CD4-positive, CD25-positive, alpha-beta regulatory T cell (primary cell): ENCODE measurements at places on chromosomes 6 and 20.

DNA sequence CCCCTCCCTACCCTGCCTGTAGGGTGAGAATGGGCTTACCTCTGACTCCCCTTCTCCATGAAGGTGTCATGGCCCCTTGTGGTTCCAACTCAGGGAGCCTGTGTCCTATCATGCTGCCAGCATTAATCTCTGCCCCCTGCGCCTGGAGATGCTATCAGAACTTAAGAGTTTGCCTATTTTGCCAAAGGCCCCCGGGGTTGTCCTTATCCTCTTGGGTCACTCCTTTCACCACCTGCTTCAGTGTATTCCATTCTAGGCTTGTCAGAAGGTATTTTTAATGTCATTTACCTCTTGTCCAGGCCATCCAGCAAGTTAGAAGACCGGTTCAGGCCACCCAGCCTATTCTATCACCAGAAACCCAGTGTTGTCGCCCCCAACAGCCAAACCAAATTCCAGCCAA is 10.5 kb downstream of the RRBP1 start:
- no peak for DNase-seq

GRCh38 chr6:107827541-107827940 is 3.4 kb upstream of the SCML4 start:
- no peak for DNase-seq

- DNase-seq, result no peak
These were observed 47.2 kb downstream of the VEGFA start for GRCh38 chr6:43817192-43817591.

- DNase-seq, result no peak
These were observed 76.7 kb downstream of the MYB start for GRCh38 chr6:135257631-135258405.

DNA sequence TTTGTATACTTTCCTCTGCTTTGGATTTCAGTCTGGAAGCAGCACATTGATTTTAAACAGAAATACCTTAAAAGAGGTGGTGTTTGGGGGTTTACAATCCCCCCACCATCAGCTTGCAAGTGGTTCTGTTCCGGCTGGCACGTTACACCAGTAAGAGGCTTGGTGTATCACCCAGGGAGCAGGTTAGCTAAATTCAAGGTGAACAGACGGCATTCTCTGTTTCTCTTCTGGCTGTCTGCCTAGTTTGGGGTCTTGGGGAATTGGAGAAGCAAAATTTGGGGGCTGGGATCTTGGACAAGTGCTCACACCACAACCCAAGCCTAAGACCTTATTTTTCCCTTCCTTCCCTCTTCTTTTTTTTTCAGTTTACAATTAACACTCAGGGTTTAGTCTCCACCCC is 7.5 kb upstream of the APCDD1L start:
- no peak for DNase-seq

GRCh38 chr6:36268478-36269275 is 1.2 kb upstream of the PNPLA1 start:
- no peak for DNase-seq

DNA sequence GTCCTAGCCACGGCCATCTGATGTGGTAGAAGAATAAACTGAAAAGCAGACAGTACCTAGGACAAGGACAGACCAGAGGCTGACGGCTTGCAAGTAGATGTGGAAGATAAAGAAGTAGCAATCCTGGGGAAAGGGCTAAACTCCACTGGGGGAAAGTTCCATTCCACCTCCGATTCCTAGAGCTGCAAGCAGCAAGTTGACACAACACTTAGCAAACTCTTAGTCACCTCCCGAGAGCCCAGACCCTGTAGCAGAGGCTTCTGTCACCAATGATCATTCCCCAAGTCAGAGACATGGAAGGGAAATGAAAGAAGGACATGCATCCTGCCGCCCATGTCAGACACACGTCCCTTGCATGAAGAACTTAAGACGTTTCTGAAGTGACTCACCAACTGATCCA is 99.2 kb upstream of the RPS6KA2 start:
- DNase-seq, result no peak

DNA sequence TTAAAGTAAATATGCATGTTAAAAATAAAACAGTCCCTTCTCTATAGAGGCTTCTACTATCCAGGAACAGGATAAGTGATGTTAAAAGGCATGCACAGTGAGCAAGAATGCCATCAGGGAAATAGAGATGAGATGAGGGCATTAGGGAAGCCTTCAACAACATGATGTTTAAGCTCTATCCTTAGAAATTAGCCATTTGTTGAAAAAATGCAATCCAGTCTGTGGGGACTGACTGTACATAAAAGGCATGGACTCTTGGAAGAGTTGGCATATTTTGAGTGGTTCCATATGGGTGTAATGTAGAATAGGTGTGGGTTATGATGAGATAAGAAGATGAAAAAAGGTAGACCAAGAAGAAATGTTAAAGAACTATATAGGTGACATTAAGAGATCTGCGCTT is 5.8 kb downstream of the KIAA0319 start:
- no peak for DNase-seq

DNA sequence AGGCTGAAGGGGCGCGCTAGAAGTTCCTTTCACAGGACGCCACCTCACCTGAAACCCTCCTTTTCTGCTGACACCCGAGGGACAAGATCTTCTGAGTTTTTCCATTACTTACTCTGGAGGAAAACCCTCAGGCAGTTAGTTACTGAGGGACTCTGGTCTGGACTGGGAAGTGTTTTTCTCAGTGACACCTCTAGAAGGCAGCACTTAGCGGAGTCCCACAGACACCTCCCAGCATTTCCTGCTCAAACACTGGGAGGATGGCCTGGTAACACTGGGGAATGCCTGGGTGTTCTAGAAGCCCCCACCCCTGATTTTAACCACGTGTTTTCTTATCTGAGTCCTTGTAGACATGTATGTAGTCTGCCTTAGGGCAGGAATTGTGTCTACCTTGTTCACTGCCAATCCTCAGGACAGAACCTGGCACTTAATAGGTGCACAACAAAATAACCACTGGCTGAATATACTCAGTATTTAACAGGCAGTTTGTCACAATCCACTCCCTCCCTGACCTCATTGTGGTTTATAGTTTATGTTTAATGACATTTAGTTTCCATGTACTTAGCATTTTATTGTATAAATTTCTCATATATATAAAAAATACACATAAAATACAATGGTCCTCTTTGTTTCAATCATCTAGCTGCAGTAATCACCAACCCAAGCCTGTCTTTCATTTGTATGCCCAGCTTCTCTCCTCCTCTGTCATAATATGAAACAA is 4.8 kb downstream of the GSTA3 start:
- DNase-seq, result peak; percentile 8

DNA sequence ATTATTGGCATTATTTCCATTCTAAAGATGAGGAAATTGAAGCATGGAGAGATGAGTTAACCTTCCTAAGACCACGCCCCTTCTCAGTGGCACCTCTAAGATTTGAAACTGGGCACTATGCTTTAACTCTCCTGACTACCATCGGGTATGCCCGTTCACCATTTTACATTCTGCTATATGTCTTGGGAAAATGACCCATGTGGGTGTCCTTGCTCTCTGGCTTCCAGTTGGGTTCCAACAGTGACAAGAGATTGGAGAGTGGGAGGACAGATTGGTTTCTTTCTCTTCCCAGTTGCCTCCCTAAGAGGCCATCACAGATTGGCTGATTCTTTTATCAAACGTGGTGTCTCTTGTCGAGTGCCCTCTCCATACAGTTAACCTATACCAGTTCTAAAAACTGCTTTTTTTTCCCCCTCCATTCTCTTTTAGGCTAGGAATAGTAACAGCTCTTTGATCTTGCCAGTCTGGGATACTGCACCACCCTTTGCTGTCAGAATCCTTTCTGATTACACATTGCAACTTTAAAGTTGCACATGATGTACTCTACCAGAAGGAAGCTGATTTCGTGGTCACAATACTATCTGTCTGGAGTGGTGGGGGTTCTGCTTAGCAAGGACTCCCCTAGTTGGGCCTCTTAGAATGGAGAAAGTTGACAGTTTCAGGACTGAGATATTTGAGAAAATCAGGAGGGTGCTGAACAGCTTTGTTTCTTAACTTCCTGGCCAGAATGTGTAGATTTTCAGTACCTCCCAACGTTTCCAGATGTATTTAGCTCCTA is 88.0 kb upstream of the ELOVL5 start:
- no peak for DNase-seq

- DNase-seq, result no peak
These were observed 14.3 kb upstream of the MYMX start for GRCh38 chr6:44202332-44202971.

- no peak for DNase-seq
These were observed 4.1 kb upstream of the ZKSCAN8 start for GRCh38 chr6:28137505-28137981.

GRCh38 chr6:31765559-31765909 is 3.1 kb downstream of the SAPCD1 start:
- no peak for DNase-seq

DNA sequence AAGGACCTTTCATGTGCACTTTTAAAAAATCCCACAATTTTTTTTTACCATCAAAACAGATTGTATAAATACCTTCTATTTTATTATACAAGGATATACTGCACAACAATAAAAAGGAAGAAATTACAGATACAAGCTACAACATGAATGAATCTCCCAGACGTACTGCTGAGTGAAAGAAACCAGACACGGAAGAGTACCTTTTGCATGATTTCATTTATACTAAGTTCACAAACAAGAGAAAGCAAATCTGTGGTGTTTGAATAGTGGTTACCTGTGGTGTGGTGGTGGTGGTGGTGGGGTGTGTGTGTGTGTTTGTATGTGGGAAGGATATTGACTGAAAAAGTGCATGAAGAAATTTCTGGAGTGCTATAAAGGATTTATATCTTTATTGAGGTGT is 6.8 kb upstream of the PLCB4 start:
- DNase-seq, result no peak

GRCh38 chr20:37461405-37461804 is 59.6 kb upstream of the NNAT start:
- no peak for DNase-seq

DNA sequence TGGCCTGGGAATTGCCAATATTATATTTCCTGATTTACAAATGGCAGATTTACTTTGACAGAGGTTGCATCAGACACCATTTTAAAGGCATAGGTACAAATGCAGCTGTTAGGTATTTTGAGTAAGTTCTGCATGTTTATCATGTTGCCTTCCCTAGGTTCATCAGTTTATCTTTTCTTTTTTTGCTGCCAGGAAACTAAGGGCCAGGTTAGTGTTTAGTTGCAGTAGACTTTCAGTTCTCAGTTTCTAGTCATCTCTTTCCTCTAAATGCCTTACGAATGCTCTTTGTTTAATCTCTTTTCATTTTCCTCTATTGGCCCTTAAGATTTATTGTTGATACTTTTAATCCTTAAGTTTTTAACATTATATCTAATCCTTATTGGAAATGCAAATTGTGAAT is 129.9 kb downstream of the SMAP1 start:
- DNase-seq, result no peak

GRCh38 chr6:14442242-14442641 is 324.7 kb downstream of the CD83 start:
- no peak for DNase-seq

DNA sequence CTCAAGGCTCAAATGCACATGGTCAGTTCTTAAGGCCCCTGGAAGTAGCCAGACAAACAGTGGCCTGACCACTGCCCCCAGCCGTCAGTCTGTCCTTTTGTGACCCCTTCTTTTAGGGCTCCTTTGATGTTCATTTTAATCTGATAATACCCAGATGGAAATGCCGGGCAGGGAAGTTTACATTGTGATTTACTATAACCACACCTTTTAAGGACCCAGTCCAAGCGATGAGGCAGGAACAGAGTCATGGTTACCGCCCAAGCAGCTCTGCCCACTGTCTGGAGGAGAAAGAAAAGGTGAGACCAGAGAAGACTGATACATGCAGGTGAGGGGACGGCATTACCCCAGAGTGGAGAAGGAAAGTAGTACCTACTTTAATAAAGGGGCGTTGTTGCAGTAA is 110.6 kb downstream of the PLEKHG1 start:
- no peak for DNase-seq

- DNase-seq, result no peak
These were observed 1.5 kb downstream of the FOXQ1 start for GRCh38 chr6:1313384-1313766.

GRCh38 chr6:89866024-89866678 is 28.1 kb upstream of the GJA10 start:
- no peak for DNase-seq

GRCh38 chr20:56630086-56630493 is 984 bp downstream of the TFAP2C start:
- no peak for DNase-seq

DNA sequence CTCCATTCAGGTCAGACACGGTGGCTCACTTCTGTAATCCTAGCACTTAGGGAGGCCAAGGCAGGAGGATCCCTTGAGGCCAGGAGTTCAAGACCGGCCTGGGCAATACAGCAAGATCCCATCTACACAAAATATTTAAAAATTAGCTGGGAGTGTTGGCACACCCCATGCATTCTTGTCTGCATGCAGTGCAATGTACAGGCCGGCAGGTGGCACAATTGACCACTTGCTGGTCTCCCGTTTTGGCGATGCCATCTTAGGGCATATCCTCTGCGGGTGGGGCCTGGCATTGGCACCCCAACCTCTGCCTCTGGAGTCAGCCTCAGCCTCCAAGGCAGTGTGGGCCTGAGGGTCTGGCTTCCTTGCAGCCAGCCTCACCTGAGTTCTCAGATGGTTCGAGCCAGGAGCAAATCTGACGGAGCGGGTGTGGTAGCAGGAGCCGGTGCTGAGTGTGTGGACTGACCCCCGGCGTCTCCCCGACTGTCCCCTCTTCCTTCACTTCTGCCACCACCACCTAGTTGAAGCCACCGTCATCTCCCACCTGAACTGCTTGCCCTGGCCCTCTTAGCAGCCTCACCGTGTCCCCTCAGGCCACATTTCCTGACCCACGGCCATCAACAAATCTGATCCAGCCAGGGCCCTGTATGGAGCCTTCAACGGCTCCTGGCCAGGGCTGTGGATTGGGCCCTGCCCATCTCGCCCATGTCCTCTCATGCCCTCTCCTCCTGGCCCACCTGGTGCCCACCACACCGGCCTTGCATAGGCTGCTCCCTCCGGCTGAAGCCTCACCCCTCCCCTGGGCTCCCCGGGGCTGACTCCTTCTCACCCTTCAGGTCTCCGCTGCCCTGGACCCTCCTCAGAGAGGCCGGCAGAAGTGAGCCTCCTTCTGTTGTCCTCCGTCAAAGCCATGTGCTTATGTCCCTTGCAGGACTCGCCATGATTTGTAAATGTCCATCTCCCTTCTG is 44.0 kb downstream of the EFCAB8 start:
- peak; percentile 47 for DNase-seq

GRCh38 chr6:43477235-43478007 is at the start of gene TJAP1:
Gene TJAP1, plus strand, starts transcription at chr6:43477570. Its CDS starts 21,432 bp downstream, at chr6:43499002.
- DNase-seq, result peak; percentile 91

- no peak for DNase-seq
These were observed 731.3 kb upstream of the NRSN1 start for GRCh38 chr6:23394681-23395080.

- DNase-seq, result no peak
These were observed 24.1 kb downstream of the HECA start for GRCh38 chr6:139159016-139159415.

GRCh38 chr6:1445650-1446330 is 56.4 kb downstream of the FOXF2 start:
- no peak for DNase-seq
